ENCODE measurements at places on chromosomes 13 and 19.

GRCh38 chr13:111047326-111047725, 67.8 kb upstream of the ARHGEF7 start:
- DNase-seq, result no peak

DNA sequence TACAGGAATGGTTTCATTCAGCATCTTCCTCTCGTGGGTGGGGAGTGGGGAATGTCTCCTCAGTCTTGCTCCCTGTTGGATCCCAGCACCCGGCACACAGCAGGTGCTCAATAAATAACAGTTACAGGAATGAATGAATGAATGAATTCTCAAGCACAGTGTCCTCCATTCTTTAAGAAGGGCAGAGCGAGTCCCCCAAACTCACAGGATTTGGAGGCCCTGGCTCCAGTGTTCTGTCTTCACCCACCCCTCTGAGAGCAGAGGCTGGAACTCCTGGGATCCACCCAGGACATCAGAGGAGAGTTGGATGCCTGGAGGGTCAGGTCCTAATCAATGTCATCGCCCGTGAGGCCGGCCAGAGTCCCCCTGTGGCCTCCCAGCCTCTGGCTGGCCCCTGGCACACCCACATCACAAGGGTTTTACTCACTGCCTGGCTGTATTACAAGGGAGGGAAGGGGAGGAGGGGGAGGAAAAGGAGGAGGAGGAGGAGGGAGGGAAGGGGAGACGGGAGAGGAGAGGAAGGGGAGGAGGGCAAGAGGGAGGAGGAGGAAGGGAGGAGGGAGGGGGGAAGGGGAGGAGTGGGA, 8.7 kb upstream of the CREB3L3 start:
- DNase-seq, result no peak

- peak; percentile 58 for DNase-seq
Observed at GRCh38 chr13:75876142-75877050, 240.3 kb downstream of the LMO7 start.

GRCh38 chr19:45475537-45476291, 7.9 kb downstream of the FOSB start:
- DNase-seq, result no peak

- no peak for DNase-seq
Observed at GRCh38 chr13:37138169-37138568, 32.7 kb upstream of the CSNK1A1L start.

DNA sequence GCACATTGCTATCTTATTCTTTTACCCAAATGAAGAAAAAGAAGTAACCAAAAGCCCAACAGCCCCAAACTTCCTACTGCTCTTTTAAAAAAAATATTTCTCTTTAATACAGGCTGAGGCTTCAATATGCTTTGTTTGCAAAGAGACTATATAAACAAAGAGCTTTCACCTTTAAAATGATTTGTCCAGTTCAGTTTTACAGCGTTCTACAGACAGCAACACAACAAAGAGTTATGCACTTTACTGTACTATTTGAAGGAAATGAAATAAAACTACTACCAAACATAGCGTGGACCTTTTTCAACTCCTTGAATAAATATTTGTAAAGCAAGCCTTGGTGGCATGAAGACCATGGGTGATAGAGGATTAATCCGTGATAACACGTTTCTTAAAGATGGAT, 151.2 kb downstream of the FGF9 start:
- no peak for DNase-seq

GRCh38 chr19:42270346-42271044, 1.4 kb downstream of the CIC start:
- DNase-seq, result no peak

DNA sequence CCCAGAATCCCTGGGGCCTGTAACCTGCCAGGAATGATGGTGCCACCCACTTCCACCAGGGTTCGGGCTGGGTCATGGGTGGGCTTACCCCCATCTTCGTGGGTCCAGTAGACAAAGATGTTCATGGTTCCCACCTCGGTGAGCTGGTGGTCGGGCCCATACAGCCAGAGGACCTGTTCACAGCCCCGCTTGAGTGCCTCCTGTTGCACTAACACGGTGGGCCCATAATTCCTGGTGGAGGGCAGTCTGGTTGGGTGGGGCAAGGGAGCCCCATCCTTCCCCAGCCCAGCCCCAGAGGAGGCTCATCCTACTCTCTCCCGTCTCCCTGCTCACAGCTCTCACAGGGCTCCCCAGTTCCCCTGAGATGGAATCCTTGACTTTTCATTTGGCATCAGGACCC, 13.7 kb downstream of the BCAT2 start:
- DNase-seq, result no peak

GRCh38 chr13:22801402-22802003, 379.3 kb upstream of the SGCG start:
- DNase-seq, result no peak

GRCh38 chr19:28701491-28701890, 511.5 kb downstream of the UQCRFS1 start:
- DNase-seq, result no peak

- no peak for DNase-seq
Observed at GRCh38 chr19:46514589-46515289, 19.1 kb upstream of the PNMA8B start.

DNA sequence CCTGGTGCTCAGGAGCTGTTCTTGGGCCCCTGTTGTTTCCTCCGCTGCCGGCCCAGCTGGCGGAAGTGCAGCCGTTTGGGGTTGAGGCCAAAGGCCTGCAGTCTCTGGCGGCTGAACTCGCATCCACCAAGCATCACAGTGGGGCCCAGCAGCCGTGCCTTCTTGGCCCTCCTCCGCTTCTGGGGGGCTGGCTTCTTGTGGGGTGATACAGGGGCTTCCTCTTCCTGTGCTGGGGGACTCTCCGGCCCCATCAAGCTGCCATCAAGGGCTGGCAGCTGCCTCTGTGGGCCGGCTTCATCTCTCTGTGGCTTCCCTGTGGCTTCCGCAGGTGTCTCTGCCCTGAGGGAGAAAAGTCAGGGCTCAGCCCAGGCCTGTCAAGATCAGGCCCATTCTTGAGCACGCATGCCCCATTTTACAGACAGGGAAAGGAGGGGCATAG, 10.3 kb downstream of the ATG4D start:
- DNase-seq, result peak; percentile 88

- DNase-seq, result no peak
Observed at GRCh38 chr13:43401361-43401760, 378.0 kb downstream of the DNAJC15 start.

- DNase-seq, result no peak
Observed at GRCh38 chr13:110669036-110669435, 36.9 kb downstream of the CARS2 start.

DNA sequence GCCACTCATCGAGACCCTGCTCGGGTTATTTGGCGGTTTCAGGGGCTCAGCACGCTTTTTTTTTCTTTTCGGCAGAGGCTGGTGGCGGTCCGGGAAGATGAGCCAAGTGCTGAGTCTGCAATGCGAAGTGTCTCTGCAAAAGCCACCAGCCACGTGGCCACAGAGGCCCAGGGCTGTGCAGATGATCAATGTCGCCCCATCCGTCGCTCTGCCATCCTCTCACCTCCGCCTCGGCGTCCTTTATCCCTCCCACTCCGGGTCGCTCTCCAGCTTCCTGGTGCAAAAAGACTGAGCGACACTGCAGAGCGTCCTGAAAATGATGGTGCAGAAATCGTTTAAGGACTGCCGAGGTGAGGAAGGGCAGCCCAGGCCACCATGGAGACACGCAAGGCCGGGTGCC, 55.0 kb downstream of the TINCR start:
- no peak for DNase-seq

DNA sequence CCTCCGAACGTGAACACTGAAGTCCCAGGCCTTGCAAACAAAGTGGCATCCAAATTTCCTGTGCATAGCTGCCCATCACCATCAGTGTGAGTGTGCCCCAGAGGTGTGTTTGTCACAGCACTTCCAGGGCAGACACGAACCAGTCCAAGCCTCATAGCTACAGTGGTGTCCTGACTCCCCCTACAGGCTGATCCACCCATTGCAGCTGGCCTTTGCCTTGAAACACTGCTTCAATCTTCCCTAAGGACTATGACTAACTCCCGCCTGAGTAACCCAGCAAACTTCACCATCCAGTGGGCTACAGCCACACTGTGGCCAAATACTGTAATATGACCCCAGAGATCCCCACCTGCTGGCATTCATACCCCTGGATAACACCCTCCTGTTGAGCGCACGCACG, 3.9 kb downstream of the ZNF266 start:
- DNase-seq, result peak; percentile 45

DNA sequence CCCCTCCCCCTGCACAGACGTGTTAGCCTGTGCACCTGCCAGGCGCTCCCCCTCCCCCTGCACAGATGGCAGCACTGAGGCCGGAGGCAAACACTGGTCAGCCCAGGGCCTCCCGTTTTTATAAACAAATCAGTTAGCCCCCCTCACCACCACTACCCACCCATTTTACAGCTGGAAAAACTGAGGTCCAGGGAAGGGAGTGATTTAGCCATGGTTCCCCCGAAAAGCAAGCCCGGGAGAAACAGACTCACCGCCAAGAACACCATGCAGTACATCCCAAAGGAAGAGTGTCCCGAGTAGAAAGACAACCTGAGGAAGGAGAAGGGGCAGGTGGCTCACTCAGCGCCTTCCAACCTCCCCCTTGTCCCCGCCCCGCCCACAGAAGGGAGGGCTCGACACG, 8.7 kb downstream of the PLPP2 start:
- no peak for DNase-seq

DNA sequence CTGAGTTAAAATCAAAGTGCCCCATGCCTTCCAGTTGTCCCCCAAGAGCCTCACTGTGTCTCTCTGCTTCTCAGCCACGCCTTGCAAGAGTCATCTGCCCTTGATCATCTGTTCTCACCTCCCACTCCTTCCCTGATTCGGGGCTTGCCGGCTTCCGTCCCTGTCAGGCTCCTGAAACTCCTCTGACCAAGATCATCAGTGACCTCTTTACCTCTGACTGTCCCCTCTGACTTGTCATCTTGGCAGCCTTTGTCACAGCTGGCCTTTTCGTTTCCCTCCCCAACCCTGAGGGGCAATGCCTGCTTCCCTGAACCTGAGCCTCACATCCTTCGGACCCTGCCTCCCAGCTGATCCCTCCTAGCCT, 66.3 kb downstream of the MAP4K1 start:
- DNase-seq, result no peak

GRCh38 chr13:95184317-95184716, 116.9 kb downstream of the ABCC4 start:
- no peak for DNase-seq

DNA sequence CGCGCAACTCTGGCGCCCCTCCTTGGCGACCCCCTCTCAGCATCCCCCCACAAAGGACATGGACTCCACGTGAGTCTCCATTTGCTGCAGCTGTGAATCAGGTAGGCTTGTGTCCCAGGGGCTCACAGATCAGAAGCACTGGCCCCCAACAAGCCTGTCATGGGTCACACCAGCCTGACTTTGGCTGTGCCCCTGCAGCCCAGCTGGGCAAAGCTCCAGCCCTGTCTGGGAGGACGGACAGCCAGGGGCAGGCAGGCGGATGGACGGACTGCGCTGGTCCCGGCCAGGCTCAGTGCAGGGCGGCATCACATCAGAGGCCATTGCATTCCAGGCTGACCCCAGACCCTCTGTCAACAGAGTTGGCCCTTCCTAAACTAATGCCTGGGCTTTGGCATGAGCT, 28.4 kb upstream of the ISYNA1 start:
- DNase-seq, result no peak

GRCh38 chr13:32535115-32535514, 3.5 kb downstream of the N4BP2L2 start:
- no peak for DNase-seq

- DNase-seq, result no peak
Observed at GRCh38 chr13:30466358-30466714, 600 bp upstream of the HMGB1 start.

DNA sequence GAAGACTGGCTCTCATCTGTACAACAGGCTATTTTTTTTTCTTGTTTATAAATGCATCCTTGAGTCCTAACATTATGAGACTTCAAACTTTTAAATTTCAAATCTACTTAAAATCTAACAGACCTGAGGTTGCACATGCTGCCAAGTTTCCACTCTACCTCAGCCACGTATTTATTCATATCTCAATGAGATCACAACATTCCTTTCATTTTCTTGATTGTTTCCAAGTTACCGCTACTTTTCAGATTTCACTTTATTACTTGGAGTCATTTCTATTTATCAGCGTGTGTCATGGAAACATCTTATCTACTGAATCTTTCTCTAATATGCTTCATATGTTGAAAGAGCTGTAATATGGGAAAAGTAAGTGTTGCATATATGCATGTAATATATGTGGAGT, 1257.5 kb upstream of the ATXN8OS start:
- DNase-seq, result no peak

- DNase-seq, result no peak
Observed at GRCh38 chr13:104980586-104980985, 1554.9 kb downstream of the EFNB2 start.

DNA sequence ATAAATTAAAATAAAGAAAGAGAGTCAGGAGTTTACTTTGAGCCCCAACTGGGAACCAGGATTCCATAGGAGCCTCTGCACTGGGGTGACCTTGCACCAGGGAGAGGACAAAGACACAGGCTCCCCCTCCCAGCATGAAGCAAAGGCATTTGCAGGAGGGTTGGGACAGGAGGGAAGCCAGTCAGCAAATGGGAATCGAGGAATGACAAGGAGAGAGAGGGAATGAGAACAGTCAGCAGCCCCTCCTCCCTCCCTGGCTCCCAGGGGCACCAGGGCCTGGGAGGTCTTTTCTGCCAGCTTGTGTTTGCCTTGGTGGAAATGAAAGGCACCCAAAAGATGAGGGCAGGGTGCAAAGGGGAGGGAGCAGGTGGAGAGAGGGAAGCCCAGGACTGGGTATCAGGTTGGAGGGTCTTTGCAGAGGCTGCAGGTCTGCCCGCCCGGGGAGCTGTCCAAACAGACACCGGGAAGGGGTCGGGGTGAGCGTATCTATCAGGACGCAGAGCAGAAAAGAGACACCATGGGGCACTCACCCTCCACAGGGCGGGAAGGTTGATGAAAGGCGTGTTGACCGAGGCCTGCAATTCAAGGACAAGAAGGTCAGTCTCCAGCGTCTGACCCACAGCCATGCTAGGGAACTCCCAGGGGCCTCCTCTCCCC, 3.8 kb downstream of the SBSN start:
- no peak for DNase-seq

Data from CMK (cell line).